ENCODE measurements at places on chromosomes 7 and 10.
A peak's percentile ranks its signal among the peaks of the same experiment; 100 is the strongest.

DNA sequence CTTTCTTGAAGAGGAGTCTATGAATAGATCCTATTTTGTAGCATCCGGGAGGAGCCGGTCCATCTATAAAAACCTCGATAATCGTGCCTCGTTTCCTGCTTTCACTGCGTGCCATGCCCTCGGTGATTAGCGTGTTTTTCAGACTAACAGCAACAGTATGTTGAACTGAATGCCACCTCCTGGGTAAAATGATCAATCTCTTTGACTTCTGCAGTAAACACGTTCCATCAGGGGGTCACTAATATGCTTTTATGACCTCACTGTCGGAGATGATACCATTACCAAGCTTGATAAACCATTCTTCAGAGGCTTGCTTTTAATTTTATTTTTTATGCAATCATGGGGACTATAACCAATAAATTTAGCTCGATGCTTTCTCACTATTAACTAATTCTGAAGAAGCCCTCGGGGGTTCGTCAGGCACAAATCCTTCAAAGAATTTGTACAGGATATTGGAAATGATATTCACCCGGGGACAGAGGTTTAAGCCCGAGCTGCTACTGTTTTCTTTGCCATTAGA is 228.3 kb downstream of the ADARB2 start:
- no peak for DNase-seq

- DNase-seq: no peak
Observed at GRCh38 chr7:143047326-143047725, 4.8 kb upstream of the OR6V1 start.

DNA sequence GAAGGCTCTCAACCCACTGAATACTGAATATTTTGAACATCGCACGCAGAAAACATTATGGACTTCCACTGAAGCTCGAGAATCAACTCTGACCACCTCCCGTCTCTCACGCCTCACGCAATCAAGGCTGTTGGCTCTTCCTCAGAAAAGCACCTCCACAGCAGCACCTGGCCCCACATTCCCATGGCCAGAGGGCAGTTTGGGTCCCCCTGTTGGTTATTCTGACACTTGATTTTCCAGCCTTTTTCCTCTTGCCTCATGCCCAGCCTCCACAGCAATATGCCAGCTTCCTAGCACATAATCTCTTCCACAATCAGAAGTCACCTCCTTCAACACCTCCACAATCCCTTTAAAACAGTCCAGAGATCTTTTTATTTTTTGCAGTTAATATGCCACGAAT is 55.9 kb downstream of the SVOPL start:
- DNase-seq: no peak

- no peak for DNase-seq
Observed at GRCh38 chr10:86105640-86106039, 261.0 kb downstream of the GRID1 start.

- DNase-seq: no peak
Observed at GRCh38 chr7:98073047-98073446, 33.6 kb upstream of the LMTK2 start.

DNA sequence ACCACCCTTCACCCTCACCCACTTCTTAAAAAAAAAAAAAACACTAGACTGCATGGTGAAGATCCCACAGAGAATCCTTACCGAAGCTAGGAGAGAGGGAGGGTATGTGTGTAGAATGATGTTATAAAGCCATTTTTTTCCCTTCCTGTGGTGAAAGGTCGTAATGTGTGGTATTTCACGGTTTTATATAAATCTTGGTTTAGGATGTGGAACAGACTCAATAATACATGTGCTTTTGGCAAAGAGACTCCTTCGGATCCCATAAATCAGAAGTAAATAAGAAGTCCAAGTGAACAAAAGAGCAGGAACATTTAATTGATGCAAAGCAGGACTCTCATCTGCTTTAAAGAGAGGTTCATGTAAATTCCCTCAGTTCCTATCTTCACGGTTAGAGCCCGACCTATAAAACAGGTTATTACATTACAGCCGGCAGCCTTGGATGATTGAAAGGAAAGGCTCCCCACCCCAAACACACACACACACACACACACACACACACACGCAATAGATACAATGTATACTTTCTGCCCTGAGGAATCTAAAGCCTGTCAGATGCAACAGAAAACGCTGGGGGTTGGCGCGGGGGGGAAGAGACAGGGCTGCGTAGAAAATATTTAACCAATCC is 8.8 kb downstream of the DLX5 start:
- DNase-seq: peak; percentile 57

- DNase-seq: no peak
Observed at GRCh38 chr10:71972746-71973695, 8.8 kb downstream of the CHST3 start.

DNA sequence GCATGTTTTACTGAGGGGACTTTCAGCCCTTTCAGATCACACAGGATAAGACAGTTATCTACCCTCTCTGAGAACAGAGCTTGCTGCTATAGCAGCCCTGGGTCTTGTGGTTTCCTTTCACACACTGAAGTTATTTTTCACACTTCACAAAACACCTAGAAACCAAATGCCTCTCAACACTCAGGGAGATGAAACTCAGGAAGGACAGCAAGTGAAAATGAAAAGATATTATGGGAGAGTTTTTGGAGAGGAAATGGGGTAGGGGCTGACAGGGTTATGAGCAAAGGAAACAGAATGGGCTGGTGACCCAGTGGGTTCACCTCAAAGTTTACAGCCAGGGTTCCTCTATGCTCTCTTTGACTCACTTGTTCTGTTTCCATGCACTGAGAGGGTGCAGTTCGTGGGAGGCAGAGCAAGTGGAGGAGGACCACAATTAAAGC is 17.0 kb upstream of the GIMAP2 start:
- no peak for DNase-seq

GRCh38 chr7:48411619-48412018 is 240.4 kb downstream of the ABCA13 start:
- DNase-seq: no peak

DNA sequence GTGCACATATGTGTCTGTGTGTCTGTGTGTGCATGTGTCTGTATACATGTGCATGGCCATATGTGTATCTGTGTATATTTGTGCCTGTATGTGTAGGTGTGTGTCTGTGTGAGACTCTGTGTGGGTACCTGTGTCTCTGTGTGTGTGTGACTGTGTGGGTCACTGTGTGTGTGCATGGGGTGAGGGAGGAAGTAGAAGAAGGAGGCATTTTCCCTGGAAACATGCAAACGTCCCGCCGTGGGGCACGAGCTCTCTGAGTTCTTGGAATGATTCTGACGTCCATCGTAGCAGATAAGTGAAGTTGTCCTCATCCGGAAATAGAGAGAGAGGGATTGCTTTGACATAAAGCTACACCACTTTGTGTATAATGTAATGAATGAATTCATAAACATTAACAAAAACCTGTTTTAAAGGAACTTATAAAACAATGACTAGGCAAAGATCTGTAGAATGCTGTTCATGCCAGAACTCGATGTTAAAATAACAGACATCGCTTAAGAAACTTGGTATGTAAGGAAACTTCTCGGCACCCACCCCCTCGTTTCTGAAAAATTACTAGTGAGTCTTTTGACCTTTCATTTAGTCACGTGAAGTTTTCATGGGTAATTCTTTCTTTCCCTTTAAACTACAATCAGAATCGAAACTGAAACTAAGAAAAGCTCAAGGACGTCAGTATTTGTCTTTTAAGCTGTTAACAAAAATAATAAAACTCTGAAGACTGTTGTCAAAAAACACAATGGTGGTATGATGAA is 43.6 kb upstream of the KLF6 start:
- no peak for DNase-seq

GRCh38 chr7:156626220-156626895 is 14.2 kb upstream of the RNF32 start:
- no peak for DNase-seq
